ENCODE measurements at places on chromosomes 2 and 18.

DNA sequence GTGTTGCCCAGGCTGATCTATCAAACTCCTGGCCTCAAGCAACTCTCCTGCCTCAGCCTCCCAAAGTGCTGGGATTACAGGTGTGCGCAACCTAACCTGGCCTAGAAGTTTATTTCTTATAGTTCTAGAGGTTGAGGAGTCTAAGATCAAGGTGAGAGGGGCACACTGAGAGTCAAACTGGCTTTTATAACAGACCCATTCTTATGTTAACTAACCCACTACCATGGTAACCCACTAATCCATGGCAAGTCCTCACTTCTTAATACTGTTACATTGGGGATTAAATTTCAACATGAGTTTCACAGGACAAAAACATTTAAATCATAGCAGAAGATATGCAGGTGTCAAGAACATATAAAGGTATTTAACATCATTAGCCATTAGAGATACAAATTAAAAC is 50.6 kb downstream of the MDH1 start:
- no peak for ATAC-seq

GRCh38 chr2:237097911-237098702 is 12.4 kb downstream of the COPS8 start:
- peak; percentile 59 for ATAC-seq

GRCh38 chr2:133416736-133417135 is 151.5 kb downstream of the NCKAP5 start:
- no peak for ATAC-seq

GRCh38 chr18:38706373-38706772 is 1140.8 kb upstream of the CELF4 start:
- no peak for ATAC-seq

DNA sequence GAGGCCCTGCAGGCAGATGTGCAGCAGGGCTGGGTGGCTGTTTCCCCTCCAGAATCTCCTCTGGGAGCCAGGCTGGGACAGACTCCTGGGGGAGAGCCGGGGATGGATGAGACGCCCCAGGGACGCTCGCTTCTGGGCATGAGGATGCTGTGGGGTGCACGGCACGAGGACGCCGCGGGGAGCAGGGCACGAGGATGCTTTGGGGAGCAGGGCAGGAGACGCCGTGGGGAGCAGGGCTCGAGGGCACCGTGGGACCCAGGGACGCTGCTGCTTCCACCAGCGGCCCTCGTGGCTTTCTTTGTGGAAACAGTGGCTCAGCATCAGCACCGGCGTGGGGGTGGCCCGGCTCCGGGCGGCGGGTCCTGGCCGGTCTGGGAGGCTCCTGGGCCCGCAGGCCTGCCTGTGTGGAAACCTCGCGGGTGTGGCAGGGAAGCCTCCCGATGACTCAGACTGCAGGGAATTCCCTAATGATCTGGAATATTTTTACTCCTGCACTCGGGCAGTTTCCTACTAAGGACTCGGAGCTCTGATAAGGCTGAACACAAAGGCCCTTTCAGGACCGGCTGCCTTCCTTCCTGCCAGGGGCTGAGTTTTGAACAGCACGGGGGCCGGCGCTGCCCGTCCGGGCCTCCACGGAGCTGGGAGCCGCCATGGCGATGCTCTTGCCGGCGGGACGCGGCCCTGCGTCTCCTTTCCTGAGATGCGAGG is 62.6 kb downstream of the NFATC1 start:
- peak; percentile 89 for ATAC-seq

- no peak for ATAC-seq
Observed at GRCh38 chr2:198901894-198902293, 555.8 kb downstream of the SATB2 start.

DNA sequence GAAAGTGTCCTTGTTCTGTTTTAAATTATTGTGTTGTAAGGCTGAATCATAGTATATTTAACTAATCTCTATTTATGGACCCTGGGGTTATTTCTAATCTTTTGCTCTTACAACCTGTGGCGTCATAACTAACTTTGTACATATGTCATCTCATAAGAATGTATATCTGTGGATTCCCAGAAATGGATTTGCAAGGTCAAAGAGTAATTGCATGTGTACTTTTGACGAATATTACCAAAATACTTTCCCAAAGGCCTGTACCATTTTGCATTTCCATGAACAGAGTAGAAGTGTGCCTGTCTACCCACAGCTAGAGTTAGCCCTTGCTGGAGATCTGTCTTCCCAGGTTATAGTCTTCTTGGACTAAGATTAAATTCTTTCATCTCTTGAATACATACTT is 42.8 kb downstream of the SEMA4F start:
- no peak for ATAC-seq

DNA sequence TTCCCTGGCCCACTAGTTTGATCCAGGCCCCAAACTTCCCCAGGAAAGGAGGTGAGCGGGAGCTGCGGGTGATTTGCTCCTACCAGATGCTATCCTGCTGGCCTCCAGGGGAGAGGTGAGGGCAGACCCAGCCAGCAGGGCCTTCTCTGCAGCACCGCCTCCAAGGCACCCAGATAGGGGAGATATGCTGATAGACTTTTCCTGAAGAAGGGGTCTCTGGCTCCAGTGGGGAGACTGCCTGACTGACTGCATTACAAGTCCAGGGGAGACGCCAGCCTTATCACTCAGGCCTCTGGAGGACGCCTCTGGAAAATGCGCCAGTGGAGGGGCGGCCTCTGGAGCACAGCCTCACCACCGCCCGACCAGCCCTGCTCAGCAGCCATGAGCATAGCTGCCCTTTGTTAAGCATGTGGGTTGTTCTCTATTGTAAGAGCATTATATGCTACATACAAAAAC is 60.6 kb upstream of the SMAD7 start:
- no peak for ATAC-seq
